ENCODE measurements at places on chromosomes 13 and 19. TPM values are rescaled to one million over a fixed set of nuclear protein-coding genes. Genes with fewer than 3 reads are reported as not detected.

- DNase-seq, result no peak
- no peak overlapping the region for H3K27ac ChIP-seq
- H3K4me3 ChIP-seq, result no peak overlapping the region
- H3K36me3 ChIP-seq, result no peaks in the 10 kb centered on the region
Measured at GRCh38 chr19:56162258-56162657, 13.6 kb upstream of the GALP start.

Gene ABHD8
- 21.6 TPM for total RNA-seq

DNA sequence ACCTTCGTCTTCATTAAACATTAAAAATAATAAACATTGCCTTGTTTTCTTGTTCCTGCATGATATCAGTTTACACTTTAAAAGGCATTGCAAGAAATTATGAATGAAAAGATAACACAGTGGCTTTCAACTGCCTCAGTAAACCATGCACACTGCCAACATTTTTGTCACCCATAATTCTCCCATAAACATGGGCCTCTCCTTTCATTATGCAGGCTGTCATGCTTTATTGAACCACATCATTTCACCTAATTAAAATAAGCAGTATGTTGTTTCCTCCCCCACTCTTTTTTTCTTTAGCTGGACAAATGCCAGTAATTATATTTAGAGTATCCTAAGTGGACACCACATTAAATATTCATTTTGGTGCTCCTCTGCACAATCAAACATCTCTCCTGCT lies 1566.5 kb upstream of the SLC10A2 start:
- H3K36me3 ChIP-seq, result no peaks in the 10 kb centered on the region
- H3K4me3 ChIP-seq, result no peak overlapping the region
- H3K4me1 ChIP-seq, result no peaks in the 10 kb centered on the region
- DNase-seq, result no peak

Gene ANGPTL8
- total RNA-seq, result not detected

Gene PRKCG
- total RNA-seq, result 0.97 TPM

Gene F7
- 2.7 TPM for total RNA-seq

Gene FEM1A
- 30.4 TPM for total RNA-seq

Gene GIPR
- total RNA-seq, result 4.9 TPM

Gene FXYD1
- 15.9 TPM for total RNA-seq

Data from prostate gland (tissue), 2 donors.